ENCODE measurements at places on chromosomes 4 and X.

DNA sequence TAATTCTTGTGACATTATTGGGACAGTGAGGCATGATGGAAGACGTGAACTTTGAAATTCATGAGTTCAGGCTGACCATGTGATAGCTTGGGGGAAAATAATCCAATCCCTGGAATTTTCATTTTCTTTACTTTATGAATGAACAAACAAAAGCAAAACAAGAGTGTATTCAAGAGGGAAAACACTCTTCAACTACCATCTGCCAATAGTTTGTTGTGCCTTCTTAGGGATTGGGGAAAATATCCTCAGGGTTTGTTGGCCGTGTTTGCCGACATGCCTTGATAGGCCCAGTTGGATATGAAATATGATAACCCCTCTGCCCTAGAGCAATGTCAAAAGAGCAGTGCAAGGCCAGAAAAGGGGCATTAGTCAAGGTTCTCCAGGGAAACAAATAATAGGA lies 80.8 kb upstream of the CLNK start:
- no peak for DNase-seq

GRCh38 chr4:104424475-104424941 lies 70.2 kb downstream of the CXXC4 start:
- DNase-seq, result no peak

DNA sequence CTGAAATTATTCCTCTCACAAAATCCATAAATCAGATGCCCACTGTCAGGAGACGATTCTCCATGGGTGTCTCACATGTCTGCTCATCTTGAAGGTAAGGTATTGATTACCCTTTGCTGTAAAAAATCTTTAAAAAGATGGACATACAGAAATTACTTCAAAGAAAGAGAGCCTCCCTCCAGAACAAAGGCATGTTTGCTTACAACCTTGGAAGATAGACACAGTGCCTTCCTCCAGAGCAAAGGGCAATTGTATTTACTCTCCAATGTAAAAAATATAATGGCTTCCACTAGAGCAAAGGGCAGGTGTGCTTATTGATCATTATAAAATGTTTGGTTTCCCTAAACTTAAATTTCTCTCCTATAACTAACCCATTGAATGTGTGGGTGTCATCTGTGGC lies 616.2 kb downstream of the ANKRD50 start:
- DNase-seq, result no peak

DNA sequence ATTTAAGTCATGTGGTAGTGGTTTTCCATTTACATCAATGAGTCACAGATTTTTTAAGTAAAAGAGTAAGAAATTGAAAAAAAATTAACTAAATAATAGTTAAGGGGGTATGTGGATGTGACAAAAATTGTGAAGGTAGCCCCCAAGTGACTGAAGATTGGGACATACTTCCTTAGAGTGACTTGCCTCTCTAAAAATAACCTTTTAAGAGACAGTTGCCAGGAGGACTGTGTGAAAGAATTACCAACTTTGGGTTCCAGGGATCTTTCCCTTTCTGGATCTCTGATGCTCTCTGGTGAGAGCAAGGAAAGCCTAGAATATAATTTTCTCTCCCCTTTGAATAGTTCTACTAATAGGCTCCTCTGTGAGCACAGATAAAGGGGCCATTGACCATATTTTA lies 42.7 kb downstream of the NHSL2 start:
- DNase-seq, result no peak

DNA sequence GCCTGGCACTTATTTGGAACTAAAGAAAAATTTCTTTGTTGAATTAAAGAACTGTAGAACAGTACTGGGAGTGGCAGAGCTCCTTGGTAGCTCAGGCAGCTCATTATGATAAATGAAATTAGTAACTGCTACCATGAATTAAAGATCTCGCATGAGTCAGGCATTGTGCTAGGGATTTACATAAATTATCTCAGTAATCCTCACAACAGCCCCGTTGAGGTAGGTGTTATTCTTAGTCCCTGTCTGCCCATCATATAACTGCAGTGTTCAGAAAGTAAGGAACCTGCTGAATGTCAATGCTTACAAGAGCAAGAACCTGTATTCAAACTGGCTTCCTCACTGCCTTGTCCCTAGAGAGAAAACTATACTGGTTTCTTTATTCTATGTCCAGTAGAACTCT lies 108.3 kb downstream of the NLGN4X start:
- no peak for DNase-seq

- DNase-seq, result no peak
Observed at GRCh38 chr4:4603592-4603991, 61.7 kb upstream of the STX18 start.

DNA sequence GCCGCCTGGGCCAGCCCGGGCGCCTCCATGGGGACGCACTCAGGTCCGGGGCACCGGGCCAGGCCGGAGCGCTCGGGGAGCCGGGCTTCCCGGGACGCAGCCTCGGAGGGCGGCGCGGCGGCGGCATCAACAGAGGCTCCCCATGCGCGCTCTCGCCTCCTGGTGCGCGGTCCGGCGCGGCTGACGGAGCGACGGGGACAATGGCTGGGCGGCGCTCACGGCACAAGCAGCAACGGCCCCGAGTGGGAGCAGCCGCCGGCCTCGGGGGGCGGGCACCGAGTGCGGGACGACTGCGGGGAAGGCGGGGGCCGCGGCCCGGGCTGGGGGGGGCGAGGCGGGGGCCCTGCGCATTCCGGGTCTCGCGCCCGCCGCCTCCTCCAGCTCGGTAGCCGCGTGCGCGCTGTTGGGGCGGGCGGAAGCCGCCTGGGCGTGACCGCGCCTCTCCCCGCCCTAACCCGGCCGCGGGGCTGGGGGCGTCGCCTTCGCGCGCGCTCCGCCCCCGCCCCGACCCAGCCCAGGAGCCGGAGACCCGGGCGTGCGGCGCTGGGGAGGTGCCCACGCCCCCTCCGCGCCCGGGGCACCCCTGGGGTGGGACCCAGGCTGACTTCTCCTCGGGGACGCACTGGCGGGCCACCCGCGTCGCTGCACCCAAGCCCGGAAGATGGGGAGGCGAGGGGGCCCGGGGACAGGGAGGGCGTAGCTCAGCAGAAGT lies at the start of gene PRKX:
PRKX (minus strand) TSS at position 425 of the 712 bp plus-strand sequence; CDS start at position 29, 396 bp downstream.
- peak; percentile 28 for DNase-seq

DNA sequence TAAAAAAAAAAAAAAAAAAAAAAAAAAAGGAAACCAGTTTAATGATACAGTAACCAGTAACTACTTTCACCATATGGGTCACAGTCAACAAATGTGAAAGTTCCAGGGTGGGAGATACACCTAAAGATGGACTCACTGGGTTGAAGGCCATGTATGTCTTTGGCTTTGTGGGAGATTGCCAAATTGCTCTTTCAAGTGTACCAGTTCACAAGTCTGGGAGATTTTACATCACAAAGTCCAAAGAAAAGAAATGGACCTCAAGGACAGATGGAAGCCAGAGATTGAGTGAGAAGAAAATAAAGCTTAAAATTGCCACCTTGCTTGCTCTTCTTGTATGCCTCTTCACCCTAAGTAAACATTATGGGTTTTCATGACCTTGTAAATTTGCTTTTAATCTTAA lies 65.3 kb downstream of the NHS start:
- DNase-seq, result no peak

GRCh38 chr4:156901871-156902270 lies 69.7 kb downstream of the PDGFC start:
- no peak for DNase-seq

GRCh38 chr4:108370291-108371141 lies 201.8 kb upstream of the LEF1 start:
- DNase-seq, result no peak

GRCh38 chr4:139295206-139295941 lies 5.9 kb upstream of the NAA15 start:
- peak; percentile 100 for DNase-seq

- no peak for DNase-seq
Observed at GRCh38 chrX:119107206-119107605, 20.4 kb downstream of the KIAA1210 start.

DNA sequence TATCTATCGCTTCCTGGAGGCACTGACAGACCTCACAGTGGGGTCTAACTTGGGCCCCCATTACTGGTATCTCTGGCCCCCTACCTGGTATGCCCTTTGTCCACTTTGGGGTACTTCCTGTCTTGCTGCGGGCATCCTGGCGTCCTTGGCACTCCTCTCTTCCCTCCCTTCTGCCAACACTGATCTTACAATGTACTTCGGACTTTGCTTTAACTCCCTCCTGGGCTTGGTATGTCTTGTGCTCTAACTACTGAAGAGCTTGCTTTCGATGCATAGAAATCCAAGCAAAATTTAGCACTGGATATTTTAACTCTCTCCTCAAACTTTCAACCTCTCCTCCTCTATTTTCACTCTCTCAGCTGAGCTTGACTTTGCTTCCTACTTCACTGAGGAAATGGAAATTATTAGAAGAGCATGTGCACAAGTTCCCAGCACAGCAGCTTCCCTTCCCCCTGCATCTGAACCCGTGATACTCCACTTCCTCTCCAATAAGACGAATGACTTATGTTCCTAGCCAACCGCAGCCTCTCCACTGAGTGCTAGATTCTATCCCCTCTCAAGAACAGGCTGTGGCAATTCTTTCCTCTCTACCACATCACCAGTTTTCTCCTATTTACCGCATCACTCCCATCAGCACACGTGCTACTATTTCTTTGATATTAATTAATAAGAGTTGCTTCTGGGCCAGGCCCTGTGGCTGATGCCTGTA lies 52.9 kb downstream of the SUPT20HL2 start:
- no peak for DNase-seq

DNA sequence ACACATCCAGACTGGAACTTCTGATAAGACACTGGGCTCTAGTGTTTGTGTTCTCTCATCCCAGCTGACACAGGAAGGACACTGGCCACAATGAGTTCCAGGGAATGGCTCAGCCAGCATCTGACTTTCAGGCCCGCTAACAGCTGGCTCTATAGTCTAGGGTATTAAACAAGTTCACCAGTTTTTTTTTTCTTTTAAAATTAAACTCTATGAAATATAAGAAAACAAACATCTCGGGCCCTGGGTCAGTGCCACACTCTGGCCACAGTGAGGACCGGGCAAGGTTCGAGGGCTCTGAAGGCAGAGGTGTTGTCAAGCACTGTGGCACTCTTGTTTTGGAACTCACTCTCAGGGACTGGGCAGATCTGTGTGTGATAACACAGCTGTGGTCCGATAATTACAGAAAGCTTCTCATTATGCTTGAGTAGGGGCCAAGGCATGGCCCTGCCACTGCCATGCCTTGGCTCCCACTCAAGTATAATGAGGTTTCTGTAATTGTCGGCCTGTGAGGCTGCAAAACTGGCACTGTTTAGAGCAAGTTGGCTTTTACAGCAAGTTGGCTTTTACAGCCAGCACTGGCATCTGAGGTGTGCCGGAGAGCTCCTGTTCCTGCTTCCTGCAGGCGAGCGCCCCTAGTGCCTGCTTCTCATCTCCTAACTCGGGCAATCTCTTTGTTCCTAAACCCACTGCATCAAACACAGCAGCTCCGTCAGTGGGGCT lies 62.8 kb downstream of the PPP1R2C start:
- no peak for DNase-seq

- DNase-seq, result no peak
Observed at GRCh38 chr4:119328695-119329094, 6.8 kb upstream of the FABP2 start.

- DNase-seq, result no peak
Observed at GRCh38 chr4:89056953-89057398, at the start of gene FAM13A. Gene FAM13A (minus strand): TSS chr4:89057185. CDS start chr4:89056964, 221 bp downstream.

DNA sequence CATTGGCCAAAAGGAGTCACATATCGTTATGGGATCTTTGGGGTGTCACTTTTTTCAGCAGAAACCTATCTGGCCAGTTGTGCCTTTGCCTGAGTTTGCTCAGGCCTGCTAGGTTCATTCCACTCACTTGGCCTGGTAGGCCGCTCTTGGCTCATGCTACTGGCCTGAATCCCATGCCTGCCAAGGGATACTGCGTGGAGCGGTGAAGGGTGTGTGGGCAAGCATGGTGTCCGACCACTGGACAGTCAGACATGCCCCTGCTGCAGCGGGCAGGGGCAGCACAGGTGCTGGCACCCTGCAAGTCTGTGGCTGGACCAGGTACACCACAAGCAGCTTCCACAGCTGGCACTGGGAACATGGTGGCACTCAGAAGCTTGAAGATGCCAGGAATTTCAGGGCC lies 11.3 kb upstream of the PPM1K start:
- DNase-seq, result no peak

DNA sequence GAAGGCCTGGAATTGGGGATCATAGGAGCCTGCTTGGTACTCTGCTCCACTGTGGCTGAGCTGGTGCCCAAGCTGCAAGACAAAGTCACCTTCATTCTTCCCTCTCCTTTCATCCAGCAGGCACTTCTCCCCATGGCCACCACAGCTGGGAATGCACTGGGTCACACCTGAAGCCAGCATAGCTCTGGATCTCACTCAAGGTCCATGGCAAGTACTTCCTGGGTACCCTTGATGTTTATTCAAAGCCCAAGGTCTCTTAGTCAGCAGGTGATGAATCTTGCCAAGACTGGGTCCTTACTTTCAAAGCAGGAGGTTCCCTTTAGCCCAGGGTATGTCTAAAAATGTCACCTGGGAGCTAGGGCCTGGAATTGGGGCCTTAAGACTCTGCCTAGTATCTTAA lies 4.9 kb upstream of the SLC4A4 start:
- no peak for DNase-seq

GRCh38 chr4:24040811-24041210 lies 151.0 kb upstream of the PPARGC1A start:
- no peak for DNase-seq

DNA sequence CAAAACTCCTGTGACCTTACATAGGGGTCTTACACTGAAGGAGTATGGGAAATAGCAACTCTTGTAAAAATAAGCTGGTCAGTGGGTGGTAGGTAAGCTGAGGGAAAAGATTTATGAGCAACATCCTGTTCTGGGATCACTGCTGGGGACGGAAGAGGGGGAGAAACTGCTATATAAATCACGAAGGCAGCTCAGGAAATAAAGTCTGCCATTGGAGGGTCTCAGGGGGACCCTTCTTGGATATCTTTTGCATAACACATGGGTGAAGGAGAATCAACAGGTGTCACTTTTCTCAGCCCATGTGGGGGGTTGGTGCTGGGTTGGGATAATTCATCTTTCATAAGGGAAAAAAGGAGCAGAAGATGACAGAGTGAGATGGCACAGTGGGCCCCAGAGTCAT lies 33.7 kb downstream of the AFF1 start:
- no peak for DNase-seq

DNA sequence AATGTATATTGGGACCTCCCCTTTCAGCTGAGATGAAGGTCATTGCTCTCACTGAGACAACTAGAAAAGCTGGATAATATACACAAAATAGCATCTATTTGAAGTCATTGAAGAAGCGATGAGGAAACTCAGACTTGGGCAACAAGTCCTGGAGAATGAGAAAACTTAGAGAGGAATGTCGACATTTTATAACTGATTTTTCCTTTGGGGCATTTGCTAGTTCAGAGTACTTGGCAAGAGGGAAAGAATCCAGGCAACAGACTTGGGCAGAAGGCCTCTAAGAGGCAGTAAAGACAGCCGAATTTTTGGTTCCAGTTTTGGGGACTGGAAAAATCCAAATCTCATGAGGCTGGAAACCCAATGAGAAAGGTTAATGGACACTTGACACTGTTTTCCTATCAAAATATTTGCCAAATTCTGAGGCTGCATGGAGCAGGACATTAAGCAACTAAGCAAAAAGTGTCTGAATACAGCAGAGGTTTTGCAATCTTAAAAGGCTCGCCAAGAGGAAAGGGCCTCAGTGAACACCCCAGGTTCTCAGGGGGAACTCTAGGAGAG lies 21.0 kb upstream of the ANXA5 start:
- DNase-seq, result no peak

Data from stimulated activated CD8-positive, alpha-beta memory T cell treated with anti-CD3 and anti-CD28 coated beads, Interleukin-15, amount 100 ng/mL, for 24 hours (primary cell).